ENCODE measurements at places on chromosomes 1 and 21. TPM values are rescaled to one million over a fixed set of nuclear protein-coding genes. Genes with fewer than 3 reads are reported as not detected.

The RIT1 gene
- 17.1 TPM for total RNA-seq

DNA sequence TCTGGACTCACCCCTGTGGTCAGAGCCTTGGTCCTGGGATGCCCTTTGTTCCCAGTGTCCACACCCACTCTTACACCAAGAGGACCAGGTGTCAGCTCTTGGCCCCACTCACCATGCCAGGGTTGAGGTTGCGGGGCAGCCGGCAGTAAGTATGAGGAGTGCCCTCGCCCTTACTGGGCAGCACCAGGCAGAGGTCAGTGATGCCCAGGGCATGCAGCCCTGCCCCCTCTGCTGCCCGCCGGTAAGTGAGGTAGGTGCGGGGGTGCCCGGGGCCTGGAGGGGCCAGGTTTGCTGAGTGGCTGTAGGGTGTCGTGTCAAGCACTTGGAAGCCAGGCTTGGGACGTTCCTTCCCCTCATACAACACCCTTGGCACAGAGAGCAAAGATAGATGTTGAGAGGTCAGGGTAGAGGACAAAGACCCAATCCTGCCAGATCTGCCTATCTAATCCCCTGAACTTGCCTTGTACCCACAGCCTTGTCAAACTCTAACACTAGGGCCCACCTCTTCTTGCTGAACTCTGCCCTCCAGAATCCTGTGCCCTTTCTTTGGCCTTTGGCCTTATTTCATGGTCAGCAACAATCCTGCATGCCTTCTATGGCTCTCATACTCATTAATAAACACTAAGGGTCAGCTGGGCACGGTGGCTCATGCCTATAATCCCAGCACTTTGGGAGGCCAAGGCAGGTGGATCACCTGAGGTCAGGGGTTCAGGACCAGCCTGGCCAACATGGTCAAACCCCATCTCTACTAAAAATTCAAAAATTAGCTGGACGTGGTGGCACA is 3.6 kb downstream of the DENND4B start:
- DNase-seq = no peak

- no peak for DNase-seq
These were observed 51.6 kb downstream of the PCBP3 start for GRCh38 chr21:45695086-45695485.

DNA sequence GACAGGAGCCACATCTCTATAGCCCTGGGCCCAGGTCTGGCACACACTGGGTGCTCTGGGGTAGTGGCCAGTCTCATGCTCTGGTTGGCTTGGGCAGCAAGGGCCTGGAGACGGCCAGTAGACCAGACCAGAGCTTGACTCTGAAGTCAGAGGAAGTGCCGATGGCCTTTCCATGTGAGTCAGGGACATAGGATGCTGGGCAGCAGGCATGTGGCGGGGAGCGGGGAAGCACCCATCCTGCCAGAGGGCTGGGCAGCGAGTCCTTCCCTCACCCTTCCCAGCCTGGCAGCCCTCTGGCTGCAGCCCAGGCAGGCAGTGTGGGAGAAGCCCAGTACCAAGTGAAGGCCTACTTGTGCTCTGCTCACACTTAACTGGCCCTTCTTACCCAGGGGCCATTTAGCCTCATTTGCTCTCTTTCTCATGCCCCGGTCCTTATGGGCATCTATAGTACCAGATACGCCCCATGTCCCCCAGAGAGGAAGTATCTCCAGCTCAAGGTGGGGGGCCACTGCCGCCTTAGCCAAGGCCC is 3.3 kb downstream of the GPR153 start:
- DNase-seq = no peak

GRCh38 chr1:155872527-155872926 is 13.2 kb downstream of the SYT11 start:
- DNase-seq = no peak

- DNase-seq = no peak
These were observed 116.2 kb downstream of the HMCN1 start for GRCh38 chr1:185850366-185850765.

All from activated naive CD4-positive, alpha-beta T cell treated with anti-CD3 and anti-CD28 coated beads for 36 hours (primary cell).